ENCODE measurements at places on chromosomes 1 and 21. TPM values are rescaled to one million over a fixed set of nuclear protein-coding genes. Genes with fewer than 3 reads are reported as not detected.
A peak's percentile ranks its signal among the peaks of the same experiment; 100 is the strongest.

Gene SYT6
- total RNA-seq: not detected

Gene ORC1
- total RNA-seq: 24.3 TPM

Gene SPRR5
- total RNA-seq: not detected

- peak; percentile 27 for DNase-seq
Observed at GRCh38 chr1:64861611-64862010, 104.7 kb downstream of the JAK1 start.

DNA sequence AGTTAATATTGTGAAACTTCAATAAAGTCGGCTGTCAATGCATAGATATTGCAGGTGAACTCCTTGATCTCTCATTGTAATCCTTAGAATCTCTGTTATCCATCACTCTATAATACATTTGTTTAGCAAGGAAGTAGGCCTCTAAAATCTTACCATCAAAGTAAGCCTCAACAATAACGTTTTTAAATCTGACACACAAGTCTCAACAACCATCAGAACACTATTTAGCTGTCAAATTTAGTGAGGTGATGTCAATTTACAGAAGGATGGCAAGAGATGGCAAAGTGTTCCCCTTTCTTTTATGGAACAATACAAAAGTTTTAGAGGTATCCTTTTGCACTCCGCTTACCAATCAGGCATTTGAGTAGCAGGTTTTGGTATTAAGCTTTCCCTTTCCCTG, 67.6 kb downstream of the RWDD3 start:
- no peak for DNase-seq

DNA sequence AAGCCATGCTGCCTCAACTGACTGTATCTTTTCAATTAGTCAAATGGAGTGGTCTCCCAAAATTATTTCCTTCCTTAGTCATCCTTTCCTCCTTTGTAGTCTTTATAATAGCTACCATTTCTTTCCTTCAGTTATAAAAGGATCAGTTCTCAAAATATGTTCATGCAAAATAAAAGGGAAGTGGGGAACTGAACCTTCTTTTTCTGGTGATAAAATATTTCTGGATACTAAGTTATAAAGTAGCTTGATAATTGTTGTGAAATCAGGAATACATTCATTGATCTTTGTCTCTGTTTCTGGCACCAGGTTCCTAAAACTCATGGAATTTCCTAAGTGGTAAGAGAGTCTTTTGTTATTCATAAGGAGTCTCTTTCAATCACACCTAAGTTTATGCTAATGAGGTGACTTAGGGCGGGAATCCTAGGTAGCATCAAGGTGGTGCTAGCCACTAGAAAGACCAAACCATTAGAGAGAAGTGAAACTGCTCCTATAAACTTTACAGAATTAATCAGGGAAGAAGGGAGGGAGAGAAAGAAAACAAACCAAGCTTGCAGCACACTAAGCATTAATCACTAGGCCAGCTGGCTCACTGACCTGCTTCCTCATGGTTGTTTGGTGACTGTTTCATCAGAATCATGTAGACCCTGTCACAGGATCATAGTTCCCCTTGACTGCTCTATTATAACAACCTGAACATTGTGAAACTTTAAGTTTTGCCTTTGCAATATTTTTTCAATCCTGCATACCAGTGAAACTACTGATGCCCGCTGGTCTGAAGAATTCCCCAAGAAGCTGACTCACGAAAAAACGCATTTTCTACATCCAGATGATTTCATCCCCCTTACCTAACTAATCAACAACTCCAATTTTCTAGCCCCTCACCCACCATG, 161.6 kb upstream of the PTBP2 start:
- peak; percentile 58 for DNase-seq

GRCh38 chr1:156676820-156677615, at the start of gene NES:
Gene NES (minus strand): TSS chr1:156677407. CDS start chr1:156677264, 143 bp downstream.
- DNase-seq: peak; percentile 83
